ENCODE measurements at places on chromosomes 3 and 15. TPM values are rescaled to one million over a fixed set of nuclear protein-coding genes. Genes with fewer than 3 reads are reported as not detected.

Gene ELL3
- total RNA-seq, result 3.6 TPM

Gene PLIN1
- total RNA-seq, result under 0.01 TPM

Gene PTX3
- total RNA-seq, result 537 TPM

Gene IRAK2
- total RNA-seq, result 4.0 TPM

Gene TGM5
- not detected for total RNA-seq

Gene SPESP1
- total RNA-seq, result 2.9 TPM

Gene LINGO1
- total RNA-seq, result under 0.01 TPM

Gene AHSG
- not detected for total RNA-seq

Gene ZNF501
- 7.2 TPM for total RNA-seq

Gene STARD9
- total RNA-seq, result 9.4 TPM

All from osteoblast (primary cell).